NCI-H510A (cell line): ENCODE measurements at places on chromosomes 13 and 19.

DNA sequence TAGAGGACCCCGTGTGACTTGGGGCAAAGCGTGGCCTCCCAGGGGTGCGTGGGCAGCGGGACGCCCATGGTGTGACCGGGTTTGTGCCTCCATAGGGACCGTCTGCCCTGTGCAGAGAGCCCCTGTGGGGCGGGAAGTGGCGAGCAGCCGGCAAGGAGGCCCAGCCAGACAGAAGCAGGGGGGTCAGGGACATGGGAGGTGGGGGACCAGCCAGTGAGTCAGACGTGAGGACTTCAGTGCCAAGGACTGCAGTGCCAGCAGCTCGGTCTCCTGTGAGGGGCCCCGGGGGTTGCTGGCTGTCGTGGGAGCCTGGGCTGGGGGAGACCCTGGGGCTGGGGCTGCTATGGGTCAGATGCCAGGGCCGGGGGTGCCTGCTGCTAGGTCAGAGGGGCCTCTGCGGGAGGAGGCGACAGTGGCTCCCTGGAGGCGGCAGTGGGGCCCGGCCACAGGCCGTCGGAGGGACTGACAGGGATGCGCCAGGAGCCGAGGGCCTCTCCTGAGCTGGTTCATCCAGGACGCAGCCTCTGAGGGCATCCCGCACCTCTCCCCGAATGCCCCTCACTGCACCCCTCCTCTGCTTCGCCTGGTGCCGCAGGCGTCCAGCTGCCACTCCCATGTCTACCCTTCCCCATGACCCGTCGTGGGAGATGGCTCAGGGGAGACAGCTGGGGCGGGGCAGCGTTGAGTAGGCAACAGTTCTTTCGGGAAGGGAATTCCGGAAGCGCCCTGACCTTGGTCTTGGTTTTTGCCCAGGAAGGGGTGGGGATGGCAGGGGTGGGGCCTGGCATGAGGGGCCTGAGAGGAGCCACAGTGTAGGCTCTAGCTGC is 80.0 kb downstream of the KDM4B start:
- DNase-seq = no peak

DNA sequence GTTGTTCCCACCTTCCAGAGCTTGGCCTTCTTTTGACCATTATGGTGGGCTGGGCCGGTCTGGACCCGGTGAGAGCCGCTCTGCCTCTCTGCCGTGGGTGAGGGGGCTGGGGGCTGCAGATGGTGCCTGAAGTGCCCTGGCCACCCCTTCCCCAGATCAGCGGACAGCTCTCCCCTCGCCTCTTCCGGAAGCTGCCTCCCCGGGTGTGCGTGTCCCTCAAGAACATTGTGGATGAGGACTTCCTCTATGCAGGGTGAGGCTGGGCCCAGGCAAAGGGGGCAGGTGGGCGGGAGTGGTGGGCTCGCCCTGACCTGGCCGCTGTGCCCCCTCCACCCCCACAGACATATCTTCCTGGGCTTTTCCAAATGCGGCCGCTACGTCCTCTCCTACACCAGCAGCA is 1.9 kb downstream of the DCAF15 start:
- DNase-seq = no peak

DNA sequence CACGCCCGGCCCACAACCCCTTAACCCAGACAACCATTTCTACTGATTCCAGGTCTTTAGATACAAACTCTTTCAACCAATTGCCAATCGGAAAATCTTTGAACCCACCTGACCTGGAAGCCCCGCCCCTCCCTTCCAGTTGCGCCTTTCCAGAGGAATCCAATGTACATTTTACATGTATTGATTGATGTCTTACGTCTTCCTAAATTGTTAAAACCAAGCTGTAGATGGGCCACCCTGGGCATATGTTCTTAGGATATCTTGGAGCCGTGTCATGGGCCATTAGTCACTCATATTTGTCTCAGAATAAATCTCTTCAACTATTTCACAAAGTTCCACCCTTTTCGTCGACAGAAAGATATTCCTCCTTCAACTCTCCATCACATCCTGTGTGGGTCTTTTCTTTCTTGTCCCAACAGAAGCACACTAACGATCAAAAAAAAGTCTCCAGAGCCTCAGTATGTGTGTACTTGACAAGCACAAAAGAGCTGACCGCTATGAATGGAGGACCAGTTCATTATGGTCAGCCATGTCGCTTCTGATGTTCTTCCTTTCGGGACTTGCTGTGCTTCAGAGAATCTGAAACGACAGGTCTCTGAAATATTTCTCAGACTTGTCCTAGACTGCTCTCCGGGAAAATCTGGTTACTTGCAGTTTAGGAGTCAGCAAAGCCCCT is 601 bp upstream of the ZNF749 start:
- DNase-seq = no peak

DNA sequence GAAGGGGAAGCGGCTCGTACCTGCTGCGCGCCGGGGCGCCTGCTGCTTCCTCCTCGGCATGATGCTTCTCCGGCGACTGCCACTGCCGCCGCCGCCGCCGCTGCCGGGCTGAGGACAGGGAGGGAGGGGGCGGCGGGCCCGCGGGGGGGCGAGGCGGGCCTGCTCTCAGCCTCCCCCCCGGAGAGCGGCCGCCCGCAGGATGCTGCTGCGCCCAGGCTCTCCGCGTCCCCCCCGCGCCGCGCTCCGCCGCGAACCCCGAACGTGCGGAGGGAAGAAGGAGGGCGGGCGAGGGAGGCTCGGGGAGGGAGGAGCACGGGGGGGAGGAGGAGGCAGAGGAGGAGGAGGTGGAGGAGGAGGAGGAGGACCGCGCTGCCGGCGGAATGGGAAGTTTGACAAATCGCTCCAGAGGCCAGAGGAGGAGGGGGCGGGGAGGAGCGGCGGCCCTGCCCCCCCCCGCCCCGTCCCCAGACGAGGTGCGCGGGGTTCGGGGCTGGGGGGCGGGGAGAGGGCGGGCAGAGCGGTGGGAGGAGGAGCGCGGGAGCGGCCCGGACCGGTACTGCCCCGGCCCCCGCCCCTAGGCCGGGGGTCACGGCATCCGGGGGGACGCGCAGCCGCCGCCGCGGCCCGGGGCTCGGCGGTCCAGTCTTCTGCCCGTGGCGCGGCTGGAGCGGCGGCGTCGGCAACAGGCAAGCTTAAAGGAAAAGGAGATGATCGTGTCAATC is at the start of gene TSHZ3:
Gene TSHZ3, minus strand, starts transcription at position 277 of the 722 bp plus-strand sequence. Its CDS starts 217 bp downstream, at position 60.
- no peak for DNase-seq

GRCh38 chr19:38850436-38850975 is 720 bp upstream of the HNRNPL start:
- DNase-seq = no peak

DNA sequence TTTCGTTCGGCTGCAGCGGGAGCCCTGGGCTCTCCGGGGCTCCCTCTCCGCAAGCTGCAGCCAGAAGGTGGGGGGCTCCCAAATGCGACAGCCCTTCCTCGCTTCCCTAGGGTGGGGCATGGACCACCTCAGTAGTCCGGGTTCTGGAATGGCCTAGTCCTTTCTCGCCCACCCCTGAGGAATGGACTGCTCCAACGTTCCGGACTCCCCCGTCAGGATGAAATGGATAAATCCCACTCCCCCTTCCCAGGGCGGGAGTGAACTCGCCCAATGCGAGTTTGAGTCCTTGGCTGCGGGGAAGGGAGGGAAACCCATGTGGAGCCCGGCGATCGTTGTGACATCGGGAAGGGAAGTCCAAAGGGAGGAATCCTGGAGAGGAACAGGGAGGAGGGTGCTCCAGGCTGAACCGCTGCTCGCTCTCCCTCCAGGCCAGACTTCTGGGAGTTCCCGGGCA is 5.5 kb downstream of the HRC start:
- peak; percentile 62 for DNase-seq

GRCh38 chr19:40257096-40257517 is 28.0 kb downstream of the AKT2 start:
- no peak for DNase-seq

DNA sequence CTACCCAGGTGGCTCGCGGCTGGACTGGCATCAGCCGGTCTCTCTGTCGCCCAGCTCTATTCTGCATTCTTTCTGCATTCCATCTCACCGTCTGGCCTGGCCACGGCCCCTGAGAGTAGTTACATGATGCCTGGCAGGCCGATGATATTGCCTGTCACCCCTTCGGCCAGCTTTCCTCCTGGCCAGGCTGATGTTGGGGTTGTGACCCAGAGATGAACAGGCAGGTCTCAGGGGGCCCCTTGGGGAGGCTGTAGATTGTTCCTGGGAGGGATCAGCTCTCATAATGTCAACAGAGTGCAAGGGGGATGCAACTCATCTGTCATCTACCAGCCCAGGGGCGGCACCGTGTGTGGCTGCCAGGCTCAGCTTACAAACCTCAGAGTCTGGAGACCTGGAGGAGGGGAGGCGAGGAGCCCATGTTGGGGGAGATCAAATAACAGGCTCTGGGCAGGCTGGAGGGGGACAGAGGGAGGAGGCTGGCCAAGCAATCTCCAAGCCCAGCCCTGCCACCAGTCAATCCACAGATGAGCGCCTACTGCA is 13.6 kb upstream of the FBXO17 start:
- DNase-seq = peak; percentile 37

DNA sequence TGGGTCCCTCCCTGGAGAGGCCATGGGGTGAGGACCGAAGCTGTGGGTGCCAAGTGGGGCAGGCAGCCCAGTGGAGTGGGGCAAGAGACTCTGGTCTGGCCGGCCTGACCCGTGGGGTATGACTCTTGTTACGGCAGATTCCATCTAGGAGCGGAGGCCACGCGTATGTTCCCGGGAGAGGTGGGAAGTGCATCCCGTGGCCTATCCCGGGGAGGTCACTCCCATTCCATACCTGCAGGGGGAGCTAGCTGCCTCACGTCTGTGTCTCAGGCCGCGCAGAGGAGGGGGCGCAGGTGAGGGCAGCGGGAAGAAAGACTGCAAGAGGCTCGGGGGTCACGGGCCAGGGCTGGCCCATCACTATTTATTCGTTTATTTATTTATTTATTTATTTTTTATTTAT is 4.9 kb downstream of the CSNK1G2 start:
- DNase-seq = no peak

- no peak for DNase-seq
Observed at GRCh38 chr13:62908321-62908720, 1492.7 kb upstream of the PCDH20 start.

GRCh38 chr13:109516186-109516585 is 270.2 kb downstream of the IRS2 start:
- no peak for DNase-seq

DNA sequence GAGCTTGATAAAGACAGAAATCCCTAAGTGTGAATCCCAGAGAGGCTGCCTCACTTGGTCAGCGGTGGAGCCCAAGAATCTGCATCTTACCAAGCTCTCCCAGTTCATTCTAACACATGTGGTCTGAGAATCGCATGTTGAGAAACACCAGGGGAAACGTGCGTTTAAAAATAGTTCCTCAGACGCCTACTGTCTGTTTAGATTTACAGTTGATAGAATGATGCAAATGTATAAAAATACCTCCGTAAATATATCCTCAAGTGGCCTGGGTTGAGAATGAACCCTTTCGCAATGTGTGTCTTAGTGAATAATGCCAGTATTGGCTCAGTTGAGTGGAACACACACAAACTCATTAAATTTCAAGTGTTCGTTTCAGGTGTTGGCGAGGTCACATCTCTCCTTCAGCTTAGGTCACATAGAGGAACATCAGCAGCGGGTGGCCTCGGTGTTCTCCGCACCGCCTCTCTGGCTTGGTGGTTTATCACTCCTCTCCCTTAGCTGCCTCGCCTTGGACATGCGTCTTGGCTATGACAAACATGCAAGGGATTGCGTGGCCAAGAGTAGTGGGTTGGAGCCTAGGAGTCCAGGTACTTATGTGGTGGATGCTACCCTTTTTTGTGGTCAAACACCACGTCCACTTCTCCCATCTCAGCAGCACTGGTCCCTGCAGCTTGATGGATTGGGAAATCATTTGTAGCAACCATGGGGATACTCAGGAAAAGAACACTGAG is 117.6 kb upstream of the SPATA13 start:
- peak; percentile 18 for DNase-seq

GRCh38 chr19:6250024-6250615 is 29.7 kb downstream of the MLLT1 start:
- DNase-seq = no peak

DNA sequence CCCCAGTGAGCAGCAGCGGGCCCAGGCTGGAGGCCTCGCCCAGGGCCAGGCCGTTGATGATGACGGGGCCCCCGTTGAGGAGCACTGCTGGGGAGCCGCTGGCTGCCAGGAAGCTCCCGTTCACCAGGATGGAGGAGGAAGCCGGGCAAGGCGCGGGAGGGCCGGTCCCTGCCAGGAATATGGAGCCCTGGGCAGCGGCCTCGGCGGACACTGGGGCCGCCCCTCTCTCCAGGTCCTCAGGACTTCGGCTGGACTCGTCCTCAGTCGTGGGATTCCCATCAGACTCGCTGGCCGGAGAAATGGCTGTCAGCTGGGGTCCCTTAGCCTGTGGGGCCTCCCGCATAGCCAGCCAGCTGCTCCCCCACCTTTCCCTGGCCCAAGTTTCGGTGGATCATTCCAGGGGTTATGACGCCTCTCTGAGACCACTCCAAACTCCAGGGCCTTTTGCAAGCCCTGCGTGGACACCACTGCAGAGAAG is 2.1 kb downstream of the SIX5 start:
- no peak for DNase-seq

GRCh38 chr19:6406401-6406800 is 13.4 kb upstream of the GTF2F1 start:
- DNase-seq = no peak

GRCh38 chr19:2805991-2806649 is 13.5 kb upstream of the ZNF554 start:
- no peak for DNase-seq

- no peak for DNase-seq
Observed at GRCh38 chr13:52739468-52740071, at the start of gene CNMD. Gene CNMD, minus strand, starts transcription at chr13:52739820. Its CDS starts 119 bp downstream, at chr13:52739701.

GRCh38 chr13:75693227-75693626 is 57.1 kb downstream of the LMO7 start:
- DNase-seq = no peak

DNA sequence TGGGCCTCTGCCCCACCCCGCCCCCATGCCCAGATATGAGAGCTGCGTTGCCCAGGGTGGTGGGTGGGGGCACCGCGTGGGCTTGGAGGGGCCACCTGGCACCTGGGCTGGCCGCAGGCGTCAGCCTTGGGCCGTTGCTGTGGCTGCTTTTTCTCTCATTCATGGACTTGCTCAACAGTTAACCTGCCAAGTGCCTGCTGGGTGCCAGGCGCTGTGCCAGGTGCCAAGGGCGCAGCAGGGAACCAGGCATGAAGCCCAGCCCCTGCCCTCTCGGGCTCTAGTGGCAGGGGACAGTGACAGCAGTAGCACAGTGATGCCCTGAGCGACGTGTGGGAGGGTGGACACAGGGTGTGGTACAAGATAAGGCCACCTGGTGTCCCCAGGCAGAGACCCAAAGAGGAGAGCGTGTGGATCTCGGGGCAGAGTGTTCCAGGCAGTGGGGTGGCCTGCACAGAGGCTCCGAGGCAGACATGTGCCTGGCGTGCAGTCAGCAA is 28.1 kb downstream of the DHX34 start:
- DNase-seq = no peak

- no peak for DNase-seq
Observed at GRCh38 chr19:45258862-45259261, 7.8 kb downstream of the MARK4 start.
